AG09309 (cell line): ENCODE measurements at places on chromosomes 12 and 14.

- no peak for DNase-seq
Observed at GRCh38 chr12:82578725-82579124, 108.0 kb upstream of the TMTC2 start.

- no peak for DNase-seq
Observed at GRCh38 chr14:102568115-102568614, 24.3 kb upstream of the RCOR1 start.

GRCh38 chr14:93207468-93208308, 632 bp downstream of the UBR7 start:
- no peak for DNase-seq

- no peak for DNase-seq
Observed at GRCh38 chr12:28191051-28192048, 1.1 kb downstream of the CCDC91 start.

DNA sequence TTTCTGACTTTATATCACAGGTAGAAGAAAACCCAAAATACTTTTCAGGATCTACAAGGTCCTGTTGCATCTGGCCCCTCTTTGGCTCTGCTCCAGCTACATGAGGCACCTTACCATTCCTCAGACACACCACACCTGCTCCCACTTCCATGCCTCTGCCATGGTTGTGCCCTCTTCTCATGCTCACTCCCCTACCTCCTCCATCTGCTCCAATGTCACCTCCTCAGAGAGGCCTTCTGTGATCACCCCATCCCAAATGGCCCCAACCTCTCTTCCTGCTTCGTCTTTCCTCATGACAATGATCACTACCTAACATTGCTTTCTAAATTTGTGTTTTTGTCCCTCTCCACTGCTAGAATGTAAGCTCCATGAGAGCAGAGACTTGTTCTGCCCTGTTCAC, 174.3 kb downstream of the ANO2 start:
- no peak for DNase-seq

DNA sequence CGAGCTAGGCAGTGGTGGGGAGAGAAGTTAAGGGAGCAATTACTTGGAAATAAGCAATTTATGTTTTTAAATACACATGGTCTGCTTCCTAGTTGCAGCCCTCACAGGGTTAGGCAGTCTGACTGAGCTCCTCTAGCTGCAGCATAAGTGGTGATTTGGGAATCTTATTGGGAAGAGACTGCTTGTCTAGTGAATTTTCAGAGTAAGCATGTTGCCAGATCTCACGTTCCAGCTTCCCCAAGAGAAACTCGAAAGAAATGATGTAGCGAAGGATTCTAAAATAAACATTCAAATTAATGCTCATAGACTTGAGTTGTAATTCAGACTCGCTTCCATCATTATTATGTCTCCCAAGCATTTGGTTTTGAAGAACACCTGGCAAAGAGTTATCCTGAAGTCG, 440.2 kb downstream of the ATP23 start:
- DNase-seq, result no peak
